Mesothelial cell of epicardium (in vitro differentiated cells): ENCODE measurements at places on chromosomes 3 and 15. TPM values are rescaled to one million over a fixed set of nuclear protein-coding genes. Genes with fewer than 3 reads are reported as not detected.

DNA sequence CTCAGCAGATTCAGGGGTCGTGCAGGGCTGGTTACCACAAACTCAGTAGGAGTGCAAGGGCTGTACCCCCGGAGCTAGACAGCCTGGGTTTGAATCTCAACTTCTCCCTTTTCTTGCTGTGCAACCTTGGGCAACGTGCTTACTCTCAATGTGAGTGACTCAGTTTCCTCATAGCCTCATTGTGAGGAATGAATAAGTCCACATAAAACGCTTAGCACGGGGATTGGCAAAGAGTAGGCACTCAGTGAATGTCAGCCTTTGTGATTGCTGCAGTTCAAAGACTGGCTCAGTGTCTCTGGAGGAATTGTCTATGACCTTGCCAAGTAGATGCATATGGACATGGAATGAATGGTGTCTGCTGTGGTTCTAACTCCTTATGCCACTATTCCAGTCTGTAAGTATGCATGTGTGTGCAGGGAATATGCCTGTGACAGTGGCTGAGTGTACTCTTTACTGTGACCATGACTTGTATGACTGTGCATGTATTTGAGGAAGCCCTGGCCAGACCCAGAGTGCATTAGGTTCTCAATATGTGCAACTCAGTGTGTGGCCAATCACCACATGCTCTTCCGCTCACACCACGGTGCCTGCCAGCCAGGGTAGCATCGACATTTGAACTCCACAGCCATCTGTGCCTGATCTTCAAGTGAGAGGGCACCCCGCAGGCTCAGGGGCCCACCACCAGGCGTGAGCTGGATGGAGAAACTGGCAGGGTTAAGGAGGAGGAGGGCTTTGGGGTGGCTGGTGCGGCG is 900 bp upstream of the HYAL3 start:
- DNase-seq = no peak

The PPARG gene
- total RNA-seq = 10.1 to 13.3 TPM (median 11.7 TPM) in 3 replicates

DNA sequence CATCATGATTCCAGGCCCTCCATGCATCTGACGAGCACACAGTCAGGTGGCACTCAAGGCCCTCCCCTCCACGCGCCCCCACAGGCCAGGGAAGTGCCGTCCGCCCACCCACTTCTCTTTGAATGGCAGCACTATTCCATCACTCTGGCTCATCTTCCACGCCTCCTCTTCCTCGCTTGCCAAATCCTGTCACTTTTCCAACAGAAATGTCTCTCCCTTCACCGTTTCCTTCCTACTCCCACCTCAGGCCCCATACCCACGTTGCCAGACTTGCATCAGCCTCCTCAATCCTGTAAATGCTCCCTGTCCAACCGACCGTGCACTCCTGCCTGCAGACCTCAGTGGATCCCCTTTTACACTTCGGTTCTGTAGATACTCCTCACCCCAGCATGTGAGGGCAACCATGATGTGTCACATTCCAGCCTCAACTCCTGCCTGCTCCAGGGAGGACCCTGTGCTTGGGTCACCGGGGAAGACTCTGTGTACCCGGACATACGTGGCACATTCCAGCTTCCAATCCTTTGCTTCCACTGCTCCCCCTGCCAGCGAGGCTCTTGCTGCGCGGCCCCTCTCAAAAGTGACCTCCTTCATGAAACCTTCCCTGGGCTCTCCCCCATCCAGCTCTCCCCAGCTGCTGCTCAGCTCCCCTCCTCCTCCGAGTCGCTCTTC is 29.6 kb downstream of the ADCY5 start:
- no peak for DNase-seq

- DNase-seq = no peak
Measured at GRCh38 chr3:53612508-53612907, 118.1 kb downstream of the CACNA1D start.

- no peak for DNase-seq
Measured at GRCh38 chr3:188135271-188135670, 18.7 kb upstream of the LPP start.

The TIMMDC1 gene
- total RNA-seq = 93.9 to 102 TPM (median 95.9 TPM) in 3 replicates

DNA sequence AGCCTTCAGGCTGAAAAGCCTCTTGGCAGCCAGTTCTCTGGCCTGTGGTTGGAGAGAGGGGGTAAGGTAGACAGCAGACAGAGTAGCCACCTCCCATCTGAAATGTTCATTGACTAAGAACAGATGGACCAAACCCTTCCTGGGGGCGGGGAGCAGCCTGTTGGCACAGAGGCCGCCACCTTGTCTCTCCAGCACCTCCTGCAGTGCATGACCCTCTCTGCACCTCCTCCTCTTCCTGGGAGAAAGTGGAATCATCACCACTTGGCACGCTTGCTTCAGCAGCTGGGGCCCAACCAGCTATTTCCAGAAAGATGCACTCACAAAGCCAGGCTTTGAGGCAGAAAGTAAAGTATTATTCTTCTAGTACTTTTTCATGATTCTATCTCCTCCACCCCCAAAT is 313.4 kb upstream of the CHRM5 start:
- DNase-seq = no peak

GRCh38 chr3:133888726-133889340 is 6.8 kb downstream of the RAB6B start:
- DNase-seq = no peak

The SIDT1 gene
- total RNA-seq = not detected in 3 replicates

DNA sequence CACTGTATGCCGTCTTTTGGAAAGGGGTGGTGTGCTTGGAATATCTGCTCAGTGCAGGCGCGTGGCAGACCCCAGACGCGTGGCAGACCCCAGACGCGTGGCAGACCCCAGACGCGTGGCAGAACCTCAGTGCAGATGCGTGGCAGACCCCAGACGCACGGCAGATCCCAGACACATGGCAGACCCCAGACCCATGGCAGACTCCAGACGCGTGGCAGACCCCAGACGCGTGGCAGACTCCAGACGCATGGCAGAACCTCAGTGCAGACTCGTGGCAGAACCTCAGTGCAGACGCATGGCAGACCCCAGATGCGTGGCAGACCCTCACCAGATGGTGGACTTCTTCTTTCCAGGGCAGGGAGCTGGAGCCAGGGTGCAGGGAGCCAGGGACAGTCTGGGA is 637 bp upstream of the MUC4 start:
- DNase-seq = no peak

The ZNF660 gene
- total RNA-seq = 17.1 to 20.1 TPM (median 18.7 TPM) in 3 replicates

DNA sequence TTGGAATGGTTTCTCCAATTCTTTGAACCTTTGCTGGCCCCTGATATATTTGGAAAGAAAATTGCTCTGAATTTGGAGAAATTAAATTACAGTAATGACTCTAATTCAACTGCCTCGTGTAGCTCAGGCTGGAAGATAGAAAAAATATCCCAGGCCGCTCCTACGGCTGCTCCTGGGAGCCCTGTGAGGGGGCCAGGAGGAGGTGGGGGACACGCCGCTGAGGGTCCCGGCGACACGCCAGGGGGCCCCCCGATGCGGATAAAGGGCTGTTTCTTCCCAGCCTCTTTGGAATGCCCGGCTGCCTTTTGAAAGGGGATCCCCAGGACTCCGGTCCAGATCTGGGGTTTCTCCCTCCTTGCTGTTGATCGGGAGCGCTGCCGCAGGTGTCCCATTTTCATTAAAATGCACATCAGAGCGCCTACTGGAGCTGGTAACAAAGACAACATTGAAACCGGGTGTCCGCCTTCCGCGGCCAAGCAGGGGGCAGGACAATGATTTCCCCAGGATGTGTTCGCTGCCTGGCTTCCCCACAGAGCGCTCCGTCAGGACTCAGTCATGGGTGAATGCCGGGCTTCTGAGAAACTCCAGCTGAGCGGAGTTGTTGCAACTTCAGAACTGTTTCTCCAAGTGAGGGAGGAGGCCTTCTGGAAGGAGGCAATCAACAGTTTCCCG is 200.1 kb upstream of the KBTBD8 start:
- DNase-seq = no peak

DNA sequence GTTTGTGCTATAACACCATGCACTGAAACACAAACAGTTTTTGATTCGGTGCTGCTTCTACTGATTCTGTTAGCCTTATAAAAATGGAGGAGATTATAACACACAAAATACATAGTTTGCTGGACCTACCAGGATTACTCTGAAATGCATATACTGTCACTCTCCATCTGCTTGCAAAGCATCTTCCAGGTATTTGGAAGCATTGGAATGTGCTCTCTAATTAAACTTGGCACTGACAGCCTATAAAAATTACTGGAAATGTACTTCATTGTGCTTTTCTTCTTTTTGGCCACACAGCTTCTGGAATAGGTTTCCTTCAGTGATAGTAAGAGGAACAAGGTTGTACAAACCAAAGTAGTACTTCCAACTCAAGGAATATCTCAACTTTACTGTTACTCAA is 376.1 kb downstream of the UNC13C start:
- DNase-seq = no peak

- DNase-seq = no peak
Measured at GRCh38 chr3:51670053-51670822, 814 bp upstream of the TEX264 start.

DNA sequence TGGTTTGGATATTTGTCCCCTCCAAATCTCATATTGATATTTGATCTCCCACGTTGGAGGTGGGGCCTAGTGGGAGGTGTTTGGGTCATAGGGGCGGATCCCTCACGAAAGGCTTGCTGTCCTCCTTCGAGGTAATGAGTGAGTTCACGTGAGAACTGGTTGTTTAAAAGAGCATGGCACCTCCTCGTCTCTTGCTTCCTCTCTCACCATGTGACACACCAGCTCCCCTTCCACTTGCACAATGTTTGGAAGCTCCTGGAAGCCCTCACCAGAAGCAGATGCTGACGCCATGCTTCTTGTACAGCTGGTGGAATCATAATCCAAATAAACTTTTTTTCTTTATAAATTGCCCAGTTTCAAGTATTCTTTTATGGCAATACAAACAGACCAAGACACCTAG is 38.6 kb downstream of the RFTN1 start:
- no peak for DNase-seq

DNA sequence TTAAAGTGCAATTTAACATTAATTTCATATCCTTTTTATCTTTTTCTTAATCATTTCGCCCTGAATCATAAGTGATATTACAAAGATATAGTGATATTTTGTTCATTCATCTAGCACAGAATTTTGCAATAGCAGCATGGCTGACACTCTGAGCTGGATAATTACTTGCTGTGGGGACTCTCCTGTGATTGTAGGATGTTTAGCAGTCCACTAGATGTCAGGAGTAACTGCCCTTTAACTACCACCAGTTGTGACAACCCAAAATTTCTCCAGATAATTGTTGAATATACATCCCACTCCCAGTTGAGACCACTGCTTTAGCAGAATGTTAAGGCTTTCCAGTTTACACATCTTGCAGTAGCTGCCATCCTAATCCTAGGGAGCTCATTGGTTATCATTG is 196.8 kb upstream of the MBNL1 start:
- DNase-seq = no peak

The HESX1 gene
- total RNA-seq = 1.5 to 2.4 TPM (median 1.7 TPM) in 3 replicates

GRCh38 chr3:32865383-32865782 is 47.6 kb downstream of the TRIM71 start:
- no peak for DNase-seq

GRCh38 chr3:127053979-127054378 is 71.1 kb downstream of the PLXNA1 start:
- no peak for DNase-seq

DNA sequence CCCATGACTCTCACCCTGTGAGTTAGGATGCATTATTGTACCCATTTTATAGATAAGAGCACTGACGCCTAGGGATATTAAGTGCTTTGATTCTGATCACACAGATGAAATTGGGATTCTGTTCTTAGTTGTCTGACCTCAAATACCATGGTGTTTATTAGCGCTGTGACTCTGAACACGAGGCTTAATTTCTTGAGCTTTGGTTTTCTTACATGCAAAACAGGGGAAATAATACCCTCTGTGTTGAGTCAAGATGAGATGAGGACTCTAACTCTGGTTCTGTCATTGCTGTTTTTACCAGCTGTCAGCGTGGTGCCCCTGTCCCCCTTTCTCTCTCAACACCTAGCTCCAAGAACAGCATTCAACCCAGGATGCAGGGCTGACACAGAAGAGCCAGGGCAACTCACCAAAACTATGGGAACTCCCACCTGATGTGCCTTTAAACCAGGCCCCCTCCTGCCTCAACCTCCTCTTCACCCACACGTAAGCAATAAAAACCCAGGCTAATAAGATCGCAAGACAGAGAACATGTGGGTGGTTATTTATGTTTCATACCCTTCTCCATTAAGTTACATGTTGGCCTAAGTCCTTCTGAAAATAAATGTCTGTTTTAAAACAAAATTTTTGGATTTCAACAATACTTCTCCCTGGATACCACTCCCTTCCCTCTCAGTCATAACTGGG is 100.1 kb upstream of the SPATA12 start:
- DNase-seq = no peak
